ENCODE measurements at places on chromosomes 12 and 14.

GRCh38 chr12:74170645-74171477, 366.8 kb upstream of the ATXN7L3B start:
- no peak for DNase-seq

DNA sequence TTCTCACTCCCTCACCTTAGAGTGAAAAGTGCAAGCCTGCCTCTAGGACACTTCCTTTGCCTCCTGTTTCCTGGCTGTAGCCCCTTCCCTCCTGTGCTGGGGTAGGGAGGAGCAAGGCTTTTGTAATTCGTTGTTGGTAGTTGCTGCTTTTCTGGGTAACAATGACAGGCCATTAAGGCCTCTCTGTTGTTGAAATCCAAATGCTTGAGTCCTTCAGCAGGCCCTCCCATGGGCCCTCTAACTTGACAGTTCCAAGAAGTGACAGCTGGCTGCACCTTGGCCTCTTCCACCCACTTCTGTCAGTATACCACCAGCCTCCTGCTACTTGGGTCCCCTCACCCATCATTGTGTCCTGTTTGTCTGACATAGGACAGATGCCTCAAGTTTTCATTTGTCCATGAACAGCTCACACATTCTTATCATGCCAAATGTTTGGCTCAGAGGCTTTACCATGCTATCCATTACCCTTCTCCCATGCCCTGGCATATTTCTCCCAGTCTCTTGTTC, 103.7 kb upstream of the PDE3A start:
- DNase-seq, result no peak

DNA sequence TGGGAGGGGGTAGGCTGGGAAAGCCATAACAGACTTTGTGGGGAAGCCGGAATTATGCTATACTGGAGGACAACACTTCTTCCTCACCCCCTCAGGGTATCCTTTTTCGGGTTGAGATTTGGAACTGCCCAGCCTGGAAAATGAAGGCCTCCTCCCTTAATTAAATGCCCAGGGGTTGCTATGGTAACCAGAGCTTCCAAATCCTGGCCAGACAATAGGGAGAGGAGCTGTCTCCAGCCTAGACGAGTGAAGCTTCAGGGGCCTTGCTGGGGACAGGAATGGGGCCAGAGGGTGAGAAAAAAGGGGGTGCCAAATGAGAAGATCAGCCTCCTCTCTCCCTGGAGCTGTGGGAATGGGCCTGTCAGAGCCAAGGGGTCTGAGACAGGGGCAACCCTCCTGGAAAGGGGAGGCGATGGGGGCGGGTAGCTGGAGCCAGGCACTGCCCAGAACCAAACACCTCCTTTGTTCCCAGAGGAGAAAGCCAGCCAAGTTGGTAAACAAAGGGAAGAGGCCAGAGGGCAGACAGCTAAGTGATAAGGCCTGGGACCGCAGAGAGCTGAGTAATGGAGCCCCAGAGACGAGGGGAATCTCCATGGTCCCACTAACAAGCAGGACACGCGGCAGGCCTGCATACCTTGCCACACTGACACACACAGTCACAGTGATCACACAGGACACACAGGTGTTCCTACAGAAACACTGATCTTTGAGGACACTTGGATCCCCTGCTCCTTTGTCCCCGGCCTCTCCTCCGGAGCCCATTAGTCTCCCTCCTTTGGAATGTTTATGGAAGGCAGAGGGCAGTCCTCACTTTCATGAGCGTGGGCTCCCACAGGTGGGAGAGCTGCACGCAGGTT, 17.9 kb upstream of the RND1 start:
- no peak for DNase-seq

GRCh38 chr12:61523276-61523992, 736.8 kb upstream of the USP15 start:
- no peak for DNase-seq

DNA sequence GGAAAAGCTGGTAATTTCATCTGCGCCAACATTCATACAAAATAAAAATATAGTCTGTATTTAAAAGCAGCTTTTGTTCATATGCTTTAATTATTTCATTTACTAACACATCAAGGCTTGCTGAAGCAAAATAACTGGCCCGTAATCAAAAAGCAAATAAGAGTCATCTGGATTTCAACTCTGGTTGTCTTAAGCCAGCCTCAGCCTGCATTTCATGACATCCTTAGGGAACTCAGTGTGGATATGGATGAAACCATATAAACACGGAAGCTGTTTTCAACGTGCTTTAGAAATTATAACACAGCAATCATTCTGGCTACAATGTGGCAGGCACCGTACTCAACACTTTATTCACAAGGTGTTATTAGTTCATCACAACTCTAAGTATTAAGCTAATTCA, 852 bp downstream of the COX16 start:
- DNase-seq, result no peak

GRCh38 chr14:99320621-99321235, 48.7 kb upstream of the BCL11B start:
- no peak for DNase-seq

DNA sequence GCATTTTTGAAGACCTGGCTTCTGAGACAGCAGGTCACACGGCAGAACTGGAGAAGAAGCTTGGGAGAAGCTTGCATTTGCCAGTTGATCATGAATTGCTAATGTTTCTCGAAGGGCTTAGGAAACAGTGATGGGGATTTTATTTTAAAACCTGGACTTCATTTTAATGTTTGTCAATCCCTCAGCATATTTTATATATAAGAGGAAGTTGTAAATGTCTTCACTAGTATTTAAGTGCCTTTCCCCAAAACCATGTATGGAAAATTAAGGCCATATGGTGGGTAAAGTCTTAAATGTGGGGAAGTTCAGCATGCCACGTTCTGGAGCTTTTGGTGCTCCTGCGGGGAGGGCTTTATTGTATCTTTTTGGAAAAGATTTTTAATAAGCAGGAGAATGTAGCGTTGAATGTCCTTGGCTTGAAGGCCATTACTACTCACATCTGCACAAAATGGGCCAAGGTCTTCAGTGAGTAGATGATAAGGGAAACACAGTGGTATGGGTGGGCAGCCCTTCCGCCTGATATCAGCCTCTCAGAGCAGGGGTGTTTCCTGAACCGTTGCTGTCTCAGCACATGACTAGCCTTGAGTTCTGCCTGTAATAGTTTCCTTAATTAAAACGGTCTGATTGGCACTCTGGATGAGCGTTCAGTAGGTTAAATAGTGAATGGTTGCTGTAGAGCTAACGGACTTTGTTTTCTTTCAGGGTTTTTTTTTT, 511.4 kb downstream of the PCNX1 start:
- no peak for DNase-seq

DNA sequence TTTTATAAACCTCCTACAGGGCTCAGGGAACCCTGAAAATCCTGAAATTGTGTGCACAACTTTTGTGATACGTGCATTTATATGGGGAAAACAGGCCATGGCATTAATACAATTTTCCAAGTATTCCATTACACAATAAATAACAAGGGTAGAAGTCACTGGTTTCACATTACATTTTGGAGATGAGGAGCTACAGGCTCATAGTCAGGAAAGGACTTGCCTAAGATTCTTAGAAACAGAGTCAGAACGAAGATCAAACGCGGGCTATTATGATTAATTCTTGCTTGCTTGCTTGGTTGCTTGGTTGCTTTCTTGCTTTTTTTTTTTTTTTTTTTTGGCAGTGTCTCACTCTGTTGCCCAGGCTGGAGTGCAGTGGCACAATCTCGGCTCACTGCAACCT, 16.7 kb downstream of the NOS1 start:
- no peak for DNase-seq

- DNase-seq, result no peak
Measured at GRCh38 chr12:1305063-1305434, 289.3 kb downstream of the FBXL14 start.

DNA sequence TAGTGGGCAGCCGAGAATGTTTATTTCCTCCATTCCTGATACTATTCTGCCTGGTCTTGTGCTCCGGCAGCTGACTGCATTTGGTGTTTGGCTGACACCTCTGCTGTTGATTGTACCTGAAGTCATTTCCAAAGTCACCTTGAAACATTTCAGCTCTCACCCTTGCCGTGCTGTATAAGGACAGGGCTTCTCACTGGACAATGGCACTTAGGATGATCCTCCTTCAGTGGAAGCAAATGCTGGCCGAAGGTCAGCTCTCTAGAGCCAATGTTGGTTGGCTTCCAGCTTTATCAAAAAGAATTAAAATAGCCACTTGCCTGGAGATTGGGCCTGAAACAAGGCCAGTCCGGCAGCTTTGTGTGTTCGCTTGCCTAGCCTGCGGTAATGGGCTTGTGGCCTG, 44.0 kb downstream of the ACACB start:
- DNase-seq, result no peak

DNA sequence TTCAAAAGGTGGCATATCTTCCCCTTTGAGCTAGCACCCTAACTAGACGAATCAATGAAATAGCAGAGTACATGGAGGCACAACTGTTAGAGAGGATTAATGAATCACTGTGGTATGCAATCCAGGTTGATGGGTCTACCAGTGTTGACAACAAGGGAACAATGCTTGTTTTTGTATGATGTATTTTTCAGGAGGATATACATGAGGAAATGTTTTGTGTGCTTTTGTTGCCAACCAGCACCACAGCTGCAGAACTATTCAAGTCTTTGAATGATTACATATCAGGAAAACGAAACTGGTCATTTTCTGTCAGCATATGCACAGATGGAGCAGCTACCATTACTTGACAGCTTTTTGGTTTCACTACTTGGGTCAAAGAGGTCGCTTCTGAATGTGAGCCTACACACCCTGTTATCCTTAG, 142.6 kb downstream of the GPHN start:
- DNase-seq, result peak; percentile 12

DNA sequence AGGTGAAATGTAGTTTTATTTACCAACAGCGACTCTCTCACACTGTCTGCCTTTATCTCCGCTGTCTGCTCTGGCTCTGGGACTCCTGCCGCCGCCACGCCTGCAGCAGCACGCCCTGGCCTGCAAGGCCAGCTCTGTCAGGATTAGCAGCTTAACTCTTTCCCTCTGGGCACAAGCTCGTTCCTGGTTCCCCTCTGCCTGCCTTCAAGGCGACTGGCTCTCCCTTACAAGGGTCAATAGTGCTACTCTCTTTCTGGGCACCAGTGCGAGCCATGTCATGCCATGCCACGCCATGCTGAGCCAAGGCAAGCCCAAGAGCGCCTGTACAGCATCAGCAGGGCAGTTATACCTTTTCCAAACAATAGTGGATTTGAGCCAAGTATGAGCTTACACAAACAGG, 3.6 kb upstream of the CLEC2B start:
- DNase-seq, result no peak

DNA sequence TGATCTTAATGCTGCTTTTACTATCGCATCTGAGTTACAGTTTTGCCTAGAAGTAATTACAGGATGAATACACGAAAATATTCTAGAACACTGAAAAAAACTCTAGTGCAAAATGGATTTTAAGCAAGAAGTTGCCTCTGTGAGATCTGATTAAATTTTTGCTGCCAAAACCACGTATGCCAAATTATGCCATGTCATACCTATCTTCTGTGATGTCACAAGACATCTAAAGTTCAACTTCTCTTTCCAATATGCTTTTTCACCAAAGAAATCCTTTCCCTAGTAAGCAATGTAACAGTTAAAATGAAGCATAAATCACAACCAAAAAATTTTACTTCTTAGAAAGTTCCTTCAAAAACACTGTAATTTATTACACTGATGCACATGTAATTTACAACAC, 39.6 kb downstream of the HECTD4 start:
- DNase-seq, result no peak

DNA sequence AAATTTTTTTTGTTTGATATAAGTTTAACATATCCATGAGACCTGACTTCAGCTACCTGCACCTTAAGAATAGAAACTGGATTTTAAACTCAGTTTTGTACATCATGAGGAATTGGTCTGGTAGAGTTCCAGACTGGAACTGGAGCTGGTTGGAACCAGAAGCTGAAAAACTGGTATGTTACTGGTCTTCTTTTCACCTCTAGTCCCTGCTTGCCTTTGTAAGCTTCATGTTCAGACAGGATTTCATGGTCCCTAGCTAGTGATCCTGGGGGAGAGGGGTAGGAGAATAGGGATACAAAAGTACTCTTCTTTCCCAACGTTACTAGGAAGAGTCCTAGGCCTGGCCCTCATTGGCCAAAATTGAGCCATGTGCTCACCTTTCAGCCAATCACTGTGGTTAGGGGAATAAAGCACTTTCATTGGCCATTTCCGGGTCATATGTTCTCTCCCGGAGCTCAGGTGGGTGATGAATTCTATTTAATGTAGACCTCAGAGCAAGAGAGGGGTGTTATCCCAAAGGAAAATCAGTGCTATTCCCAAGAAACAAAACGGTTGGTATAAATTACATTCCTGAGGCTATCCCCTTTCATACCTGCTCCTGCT, 36.9 kb upstream of the APPL2 start:
- no peak for DNase-seq

- DNase-seq, result no peak
Measured at GRCh38 chr14:93073358-93073707, 42.4 kb downstream of the ITPK1 start.

- DNase-seq, result no peak
Measured at GRCh38 chr12:113291586-113291985, 43.3 kb downstream of the SLC8B1 start.

DNA sequence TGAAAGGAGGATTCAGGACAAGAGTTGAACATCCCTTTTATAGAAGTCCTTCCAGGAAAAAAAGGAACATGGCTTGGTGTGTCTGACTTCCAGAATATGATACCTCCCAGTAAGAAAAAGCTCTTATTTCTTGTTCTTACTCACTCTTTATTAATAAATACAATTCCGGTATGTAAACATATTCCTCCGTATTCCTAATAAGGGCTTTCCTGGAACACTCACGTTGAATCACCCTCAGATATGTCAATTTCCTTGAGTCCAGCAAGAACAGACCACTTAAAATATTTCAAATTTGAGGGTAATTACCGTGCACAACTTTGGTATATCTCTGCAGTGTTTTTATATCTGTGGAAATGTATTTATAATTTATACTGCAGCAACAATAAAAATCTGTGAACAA, 385.6 kb downstream of the SYT1 start:
- peak; percentile 56 for DNase-seq

GRCh38 chr12:31899109-31899508, 60.1 kb upstream of the RESF1 start:
- DNase-seq, result no peak

- DNase-seq, result peak; percentile 73
Measured at GRCh38 chr14:53999061-53999488, 42.5 kb upstream of the BMP4 start.

DNA sequence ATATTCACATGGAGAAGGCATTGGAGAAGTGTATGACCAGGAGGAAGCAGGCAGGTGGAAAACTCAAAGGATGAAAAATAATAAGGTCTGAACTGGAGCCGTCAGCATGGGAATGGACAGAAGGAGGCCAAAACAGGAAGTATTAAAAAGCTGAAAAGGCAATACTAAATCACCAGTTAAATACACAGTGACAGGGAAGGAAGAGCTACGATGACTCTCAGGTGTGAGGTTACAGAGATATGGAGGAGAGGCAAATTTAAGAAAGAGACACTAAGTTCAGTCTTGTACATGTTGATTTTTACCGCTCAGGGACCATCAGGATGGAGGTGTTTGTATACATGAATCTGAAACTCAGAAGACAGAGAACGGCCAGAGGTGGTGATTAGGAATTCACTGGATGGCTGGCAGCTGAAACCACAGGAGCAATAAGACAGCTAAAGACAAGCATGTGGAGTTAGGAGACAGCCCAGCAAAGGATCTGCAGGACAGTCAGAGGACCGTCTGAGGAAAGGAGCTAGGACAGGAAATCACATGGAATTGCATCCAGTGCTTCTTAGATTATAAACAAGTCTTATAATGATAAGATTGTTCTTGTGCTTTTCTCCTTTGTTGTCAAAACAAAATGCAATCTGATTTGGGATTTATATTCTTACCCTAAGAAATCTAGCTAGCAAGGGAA, 33.9 kb upstream of the CDKN3 start:
- DNase-seq, result no peak
